ENCODE measurements at places on chromosomes 2 and 18.

DNA sequence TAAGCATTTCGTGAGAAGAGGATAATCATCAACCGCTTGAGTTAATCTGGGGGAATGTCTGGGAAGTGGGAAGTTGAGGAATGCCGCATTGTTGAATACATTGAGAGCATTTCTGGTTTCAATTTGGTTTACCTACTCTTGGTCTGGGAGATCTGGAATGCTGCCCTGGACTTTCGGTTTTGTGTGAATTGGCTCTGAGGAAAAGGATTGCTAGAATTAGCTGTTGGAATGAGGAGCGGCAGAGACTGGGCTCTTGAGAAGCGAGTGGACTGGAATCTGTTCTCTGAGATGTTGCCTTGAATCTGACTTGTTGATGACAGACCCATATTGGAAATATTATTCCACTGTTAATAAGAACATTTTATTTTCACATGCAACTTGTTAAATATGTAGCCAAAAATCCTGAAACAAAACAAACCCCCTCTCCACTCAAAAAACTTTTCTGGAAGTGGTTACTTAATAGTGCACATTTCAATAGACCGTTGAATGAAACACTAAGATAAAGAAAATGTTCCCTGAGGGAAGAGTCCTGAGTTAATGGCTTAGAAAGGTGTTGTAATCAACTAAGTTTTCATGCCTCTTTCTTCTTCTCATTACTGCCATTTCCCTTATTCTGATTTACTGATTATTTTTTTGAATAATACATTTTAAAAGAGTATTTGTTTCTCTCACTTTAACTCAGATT, 50.8 kb downstream of the PTPRM start:
- no peak for DNase-seq

- DNase-seq: no peak
Measured at GRCh38 chr2:222450021-222450420, 25.7 kb downstream of the SGPP2 start.

- no peak for DNase-seq
Measured at GRCh38 chr2:68964282-68964681, 10.2 kb upstream of the GKN1 start.

- no peak for DNase-seq
Measured at GRCh38 chr18:57856128-57856527, 53.0 kb upstream of the ATP8B1 start.

- DNase-seq: no peak
Measured at GRCh38 chr2:124258140-124258880, 233.2 kb downstream of the CNTNAP5 start.

GRCh38 chr2:211237586-211238275, 681.3 kb downstream of the CPS1 start:
- no peak for DNase-seq

DNA sequence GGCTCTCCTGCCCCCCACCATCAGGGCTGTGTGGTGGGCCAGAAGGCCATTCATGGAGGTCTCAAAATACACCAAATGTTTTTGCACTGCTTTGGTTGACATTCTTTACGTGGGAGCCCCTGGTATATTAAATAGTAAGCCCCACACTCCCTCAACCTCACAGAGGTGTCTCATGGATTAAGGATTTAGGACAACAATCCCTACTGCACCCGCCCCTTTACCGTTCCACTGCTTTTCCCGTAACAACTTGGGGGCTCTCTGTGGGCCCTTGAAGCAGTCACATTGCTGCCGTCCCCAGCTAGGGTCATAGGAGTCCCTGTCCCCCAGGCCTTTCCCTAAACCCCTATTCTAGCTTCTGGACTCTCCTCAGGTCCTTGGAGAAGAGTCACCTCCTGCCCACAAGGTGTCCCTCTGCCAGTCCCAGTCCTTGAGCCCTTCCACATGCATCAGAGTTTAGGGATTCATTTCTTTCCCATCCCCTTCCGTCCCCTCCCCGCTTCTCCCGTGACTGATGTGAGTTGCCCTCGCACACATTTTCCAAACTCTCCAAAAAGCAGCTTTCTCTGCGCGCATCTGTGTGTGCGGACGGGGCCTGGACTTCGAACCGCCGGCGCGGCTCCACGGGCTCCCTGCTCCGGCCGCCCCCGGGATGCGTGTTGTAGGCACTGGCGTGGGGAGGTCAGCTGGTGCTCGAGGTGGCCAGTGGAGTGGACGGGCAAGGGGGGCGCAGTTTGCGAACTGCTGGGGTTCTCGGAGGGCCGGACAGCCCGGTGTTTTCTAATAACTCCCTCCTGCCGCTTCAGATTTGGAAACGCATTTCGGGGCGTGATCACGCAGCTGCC, 84.8 kb downstream of the LYPD1 start:
- no peak for DNase-seq

DNA sequence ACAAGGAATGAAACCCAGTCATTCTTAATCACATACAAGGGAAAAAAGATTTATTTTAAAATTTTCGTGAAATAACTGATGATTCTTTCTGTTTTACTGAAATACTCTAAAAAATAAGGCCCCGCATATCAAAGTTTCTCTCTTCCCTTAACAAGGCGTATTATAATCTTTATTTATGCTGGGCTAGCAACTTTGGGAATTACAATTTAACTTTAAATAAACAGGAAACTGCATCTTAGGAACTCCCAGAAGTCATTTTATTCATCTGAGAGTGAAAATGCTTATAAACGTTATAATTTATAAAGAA, 166.7 kb downstream of the TCF4 start:
- no peak for DNase-seq

- DNase-seq: no peak
Measured at GRCh38 chr2:168941297-168941696, 40.2 kb downstream of the G6PC2 start.

DNA sequence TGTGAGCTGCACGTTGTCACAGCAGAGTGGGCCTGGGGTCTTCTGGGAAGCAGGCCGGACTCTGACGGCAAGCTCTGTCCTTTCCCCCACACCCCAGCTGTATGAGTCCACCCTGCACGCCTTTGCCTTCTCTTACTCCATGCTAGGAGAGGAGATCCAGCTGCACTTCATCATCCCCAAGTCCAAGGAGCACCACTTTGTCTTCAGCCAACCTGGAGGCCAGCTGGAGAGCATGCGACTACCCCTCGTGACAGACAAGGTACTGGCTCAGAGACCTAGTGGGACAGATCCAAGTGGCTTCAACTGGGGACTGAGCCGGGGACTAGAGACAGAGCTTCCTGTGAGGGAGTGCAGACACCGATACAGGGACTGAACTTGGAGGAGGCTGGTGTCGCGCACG, 40.1 kb downstream of the NTSR2 start:
- no peak for DNase-seq

DNA sequence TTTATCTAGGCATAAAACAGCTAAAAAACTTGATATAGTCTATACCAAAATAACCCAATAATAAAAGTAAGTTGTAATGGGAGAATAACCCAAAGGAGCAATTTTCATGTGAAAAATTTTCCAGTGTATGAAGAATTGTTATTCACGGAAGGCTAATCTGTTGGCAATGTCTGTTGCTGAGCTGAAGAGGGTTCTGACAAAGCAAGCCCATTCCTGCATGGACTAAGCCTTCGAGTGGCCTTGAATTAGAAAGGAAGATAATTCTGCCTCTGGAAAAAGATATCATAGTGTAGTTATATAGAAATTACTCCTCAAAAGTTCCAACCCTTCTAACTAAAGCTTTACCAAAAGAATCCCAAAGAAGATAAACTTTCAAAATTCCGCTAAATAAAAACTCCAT, 101.5 kb downstream of the MAP2 start:
- no peak for DNase-seq

- DNase-seq: no peak
Measured at GRCh38 chr18:48165111-48165866, 234.8 kb upstream of the SMAD2 start.

GRCh38 chr2:64219149-64219548, 74.9 kb upstream of the PELI1 start:
- DNase-seq: no peak

- no peak for DNase-seq
Measured at GRCh38 chr2:19120941-19121750, 237.3 kb downstream of the OSR1 start.

GRCh38 chr2:240435948-240436682, 652 bp downstream of the GPC1 start:
- DNase-seq: no peak

- no peak for DNase-seq
Measured at GRCh38 chr18:48875314-48875941, 75.3 kb downstream of the SMAD7 start.

DNA sequence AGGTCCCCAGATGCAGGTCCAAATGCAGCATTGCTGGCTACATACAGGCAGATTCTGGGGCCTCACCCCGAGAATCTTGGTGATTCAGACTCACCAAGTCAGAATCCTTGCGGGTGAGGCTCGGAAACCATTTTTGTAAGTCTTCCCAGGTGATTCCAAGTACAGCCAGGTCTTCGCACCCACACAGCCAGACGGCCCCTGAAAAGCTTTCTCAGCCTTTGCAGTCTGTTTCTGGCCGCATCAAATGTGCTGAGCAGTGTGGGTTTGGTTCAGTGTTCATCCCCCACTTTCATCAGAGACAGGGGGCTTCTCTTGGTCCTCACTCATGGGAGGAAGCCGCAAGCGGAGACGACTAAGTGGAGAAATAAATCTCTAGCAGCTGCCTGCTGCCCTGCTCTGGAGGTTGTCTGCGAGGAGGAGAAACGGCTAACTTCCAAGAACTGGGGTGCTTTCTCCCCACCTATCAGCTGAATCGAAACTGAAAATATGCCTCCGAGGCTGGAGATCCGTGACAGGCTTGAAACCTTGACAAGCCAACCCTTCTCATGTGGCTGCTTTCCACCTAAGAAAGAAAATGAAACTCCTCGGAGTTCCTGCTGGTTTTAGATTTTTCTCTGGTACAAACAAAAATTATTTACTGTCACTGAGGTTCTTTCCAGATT, 8.9 kb upstream of the TMEM185B start:
- DNase-seq: no peak

DNA sequence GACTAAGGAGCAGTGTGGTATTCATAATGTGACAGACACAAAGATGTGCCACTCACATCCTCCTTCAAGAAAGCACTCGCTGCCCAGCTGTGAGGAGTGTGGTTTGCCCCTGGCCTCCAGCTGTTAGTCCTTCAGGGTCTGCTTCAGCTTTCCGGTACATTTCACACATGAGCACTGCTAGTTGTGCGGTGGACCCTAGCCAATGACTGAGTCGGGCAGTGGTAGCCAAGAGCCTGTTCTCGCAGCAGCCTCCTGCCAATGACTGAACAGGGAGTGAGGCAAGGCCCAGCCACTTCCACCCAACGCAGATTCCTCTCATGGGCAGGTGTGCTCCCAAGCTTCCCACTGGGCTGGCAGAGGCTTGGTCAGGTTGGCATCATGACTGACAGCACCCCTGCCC, 254.3 kb downstream of the RBM43 start:
- no peak for DNase-seq

GRCh38 chr2:18506883-18507509, 53.5 kb downstream of the RDH14 start:
- DNase-seq: no peak

- DNase-seq: no peak
Measured at GRCh38 chr18:34742891-34743341, 32.8 kb downstream of the DTNA start.

DNA sequence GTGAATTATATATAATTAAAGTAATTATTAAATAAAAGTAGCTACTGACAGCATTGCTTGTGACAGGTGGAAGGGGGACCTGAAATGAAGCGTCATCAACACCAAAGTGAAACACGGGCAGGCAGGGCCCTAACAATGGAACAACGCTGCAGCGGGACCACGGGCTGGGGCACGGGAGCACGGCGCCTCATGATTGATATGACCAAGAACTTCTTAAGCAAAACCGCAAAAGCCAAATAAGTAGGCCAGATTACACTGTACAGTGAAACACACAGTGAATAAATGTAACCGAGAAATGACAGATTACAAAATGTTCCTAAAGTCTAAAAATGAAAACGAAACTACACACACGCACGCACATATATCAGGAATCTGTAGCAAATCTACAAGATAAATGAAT, 81.4 kb downstream of the SNTG2 start:
- DNase-seq: no peak

- DNase-seq: no peak
Measured at GRCh38 chr18:12102136-12102842, 8.6 kb downstream of the ANKRD62 start.

DNA sequence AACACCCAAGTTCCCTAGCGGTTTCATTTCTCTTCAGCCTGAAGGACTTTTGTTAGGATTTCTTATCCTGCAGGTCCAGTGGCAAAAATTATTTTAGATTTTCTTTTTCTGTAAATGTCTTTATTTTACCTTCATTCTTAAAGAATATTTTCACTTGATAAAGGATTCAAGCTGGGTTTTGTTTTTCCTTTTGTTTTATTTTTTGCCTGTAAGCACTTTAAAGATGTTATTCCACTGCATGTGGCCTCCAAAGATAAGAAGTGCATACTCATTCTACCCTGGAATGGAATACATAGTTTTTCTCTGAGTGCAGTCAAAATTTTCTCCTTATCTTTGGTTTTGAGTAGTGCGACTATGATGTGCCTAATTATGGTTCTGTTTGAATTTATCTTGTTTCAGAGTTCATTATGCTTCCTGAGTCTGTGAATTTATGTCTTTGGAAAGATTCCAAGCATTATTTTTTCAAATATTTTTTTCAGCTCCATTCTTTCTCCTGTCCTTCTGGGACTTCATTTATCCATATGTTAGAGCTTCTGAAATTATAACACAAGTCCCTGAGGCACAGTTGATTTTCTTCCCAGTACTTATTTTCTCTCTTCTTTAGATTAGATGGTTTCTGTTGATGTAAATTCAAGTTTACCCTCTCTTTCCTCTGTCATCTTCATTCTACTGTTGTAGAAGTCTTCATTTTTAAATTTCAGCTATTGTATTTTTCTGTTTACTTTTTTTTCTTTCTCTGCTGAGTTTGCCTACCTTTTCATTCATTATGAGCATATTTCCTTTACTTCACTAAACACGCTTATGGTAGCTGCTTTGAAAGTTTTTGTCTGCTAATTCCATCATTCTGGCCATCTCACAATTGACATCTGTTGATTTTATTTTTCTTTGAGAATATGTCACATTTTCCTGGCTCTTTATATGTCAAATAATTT, 69.6 kb downstream of the MAPRE2 start:
- no peak for DNase-seq

DNA sequence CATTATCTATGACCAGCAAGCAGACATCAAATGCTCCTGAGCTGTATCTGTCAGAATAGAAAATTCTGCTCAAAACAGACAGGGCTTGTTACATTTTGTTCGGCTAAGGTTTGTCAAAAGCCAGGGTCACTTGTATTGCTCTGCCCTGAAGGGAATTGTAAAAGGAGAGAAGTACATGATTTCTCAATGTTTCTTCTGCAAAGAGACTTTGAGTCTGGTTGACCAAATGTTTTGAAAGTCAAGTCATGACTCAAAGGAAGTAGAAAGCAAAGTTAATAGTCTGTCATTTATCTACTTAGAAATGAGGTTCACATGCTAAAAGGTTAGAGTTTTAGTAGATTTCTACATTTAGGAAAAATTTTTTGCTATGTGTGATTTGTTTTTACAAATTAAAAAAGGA, 1624.1 kb upstream of the ZEB2 start:
- DNase-seq: no peak

- no peak for DNase-seq
Measured at GRCh38 chr2:205808486-205809121, 126.3 kb downstream of the NRP2 start.

DNA sequence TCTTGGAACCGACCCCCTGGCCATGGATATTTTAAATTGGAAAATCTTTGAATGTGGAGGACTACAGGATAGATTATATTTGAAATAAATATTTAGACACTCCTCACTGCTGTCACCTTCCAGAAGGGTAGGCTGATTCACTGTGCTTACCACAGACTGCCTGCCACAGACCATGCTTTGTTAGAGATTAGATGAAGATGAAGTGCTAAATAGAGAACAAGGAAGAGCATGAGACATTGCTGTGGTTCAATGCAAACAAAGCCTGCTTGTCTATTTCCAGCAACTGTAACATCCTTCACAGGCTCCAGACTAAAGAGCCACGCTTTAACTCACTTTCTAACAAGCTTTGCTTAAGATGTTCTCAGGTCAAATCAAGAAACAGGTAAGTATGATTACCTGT, 81.0 kb upstream of the TMEM17 start:
- DNase-seq: no peak
